ENCODE measurements at places on chromosomes 4 and X. TPM values are rescaled to one million over a fixed set of nuclear protein-coding genes. Genes with fewer than 3 reads are reported as not detected.

The LRRC66 gene
- 1.5 TPM for total RNA-seq

The PRAF2 gene
- 19.3 TPM for total RNA-seq

The NUDT11 gene
- 10.7 TPM for total RNA-seq

The DMRTC1B gene
- not detected for total RNA-seq

The HGFAC gene
- 0.05 TPM for total RNA-seq

The NOX1 gene
- not detected for total RNA-seq

The DUSP9 gene
- not detected for total RNA-seq

The BEX1 gene
- 0.89 TPM for total RNA-seq
